ENCODE measurements at places on chromosomes 5 and 9.

DNA sequence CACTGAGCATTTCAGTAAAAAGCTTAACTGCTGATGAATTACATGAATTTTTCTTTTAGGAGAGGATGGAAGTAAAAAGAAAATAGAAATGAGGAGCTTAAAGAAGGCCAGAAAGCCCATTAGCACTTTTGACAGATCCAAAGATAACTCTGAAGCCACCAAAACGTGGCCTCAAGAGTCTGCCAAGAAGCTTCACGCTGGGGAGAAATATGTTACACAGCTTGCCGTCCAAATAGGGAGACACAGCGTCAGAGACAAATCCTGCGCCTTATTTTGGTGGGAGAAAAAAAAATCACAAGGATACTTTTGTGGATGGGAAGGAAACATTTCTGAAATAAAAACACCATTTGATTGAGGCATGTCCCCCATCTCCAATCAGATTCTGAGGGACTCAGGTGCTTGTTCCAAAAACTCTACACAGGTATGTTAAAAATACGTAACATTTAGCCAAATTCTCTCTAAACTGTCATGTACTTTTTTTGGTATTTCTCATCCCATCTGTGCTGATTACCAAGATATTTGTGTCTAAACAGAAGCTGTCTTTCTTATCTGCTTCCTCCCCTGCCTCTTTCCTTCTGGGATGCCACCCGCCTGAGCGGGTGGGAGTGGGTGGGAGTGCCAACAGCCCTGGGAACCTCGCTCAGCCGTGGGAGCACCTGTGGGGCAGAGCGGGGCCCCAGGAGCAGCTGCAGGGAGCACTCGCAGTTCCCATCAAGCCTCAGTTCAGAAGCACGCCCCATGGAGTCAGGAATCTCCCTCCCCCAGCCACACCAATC is 275.5 kb downstream of the DENND1A start:
- DNase-seq, result no peak

GRCh38 chr9:79196606-79197005 is 375.2 kb upstream of the TLE4 start:
- no peak for DNase-seq

DNA sequence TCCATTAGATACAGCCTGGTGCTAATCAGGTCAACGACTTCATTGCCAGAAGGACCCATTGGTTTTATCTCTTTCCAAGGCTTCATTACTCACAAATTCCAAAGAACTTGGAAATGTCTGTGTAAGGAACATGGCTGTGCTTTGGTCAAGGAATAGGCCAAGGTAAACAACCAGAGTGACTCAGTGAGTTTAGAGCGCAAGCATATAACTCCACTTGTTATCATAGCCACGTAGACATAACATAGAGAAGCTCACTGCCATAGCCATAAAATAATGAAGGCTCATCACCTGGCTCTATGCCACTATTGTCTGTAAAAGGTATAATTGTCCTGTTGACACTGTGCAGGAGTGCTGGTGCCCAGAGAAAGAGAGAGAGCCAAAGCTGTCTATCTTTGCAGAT is 139.3 kb upstream of the PLCXD3 start:
- DNase-seq, result no peak

- DNase-seq, result no peak
These were observed 198.0 kb downstream of the GNA14 start for GRCh38 chr9:77450085-77450475.

DNA sequence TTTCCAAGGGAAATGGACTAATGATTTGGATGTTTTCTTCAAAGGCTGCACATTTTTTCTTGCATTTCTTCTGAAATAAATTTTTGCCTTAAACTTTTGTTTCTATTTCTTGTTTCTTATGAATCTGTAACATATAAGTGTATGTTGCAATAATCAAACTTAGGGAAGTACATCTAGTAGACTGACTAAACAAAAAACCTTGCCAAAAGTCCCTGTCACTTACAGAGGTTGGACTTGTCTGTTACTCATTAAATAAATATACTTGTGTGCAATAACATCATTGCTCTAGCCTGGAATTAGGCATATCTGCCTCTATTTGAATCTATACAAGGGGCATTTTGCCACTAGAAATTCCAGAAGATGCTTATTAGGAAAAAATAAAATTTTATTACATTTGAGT is 56.6 kb downstream of the C6 start:
- no peak for DNase-seq

DNA sequence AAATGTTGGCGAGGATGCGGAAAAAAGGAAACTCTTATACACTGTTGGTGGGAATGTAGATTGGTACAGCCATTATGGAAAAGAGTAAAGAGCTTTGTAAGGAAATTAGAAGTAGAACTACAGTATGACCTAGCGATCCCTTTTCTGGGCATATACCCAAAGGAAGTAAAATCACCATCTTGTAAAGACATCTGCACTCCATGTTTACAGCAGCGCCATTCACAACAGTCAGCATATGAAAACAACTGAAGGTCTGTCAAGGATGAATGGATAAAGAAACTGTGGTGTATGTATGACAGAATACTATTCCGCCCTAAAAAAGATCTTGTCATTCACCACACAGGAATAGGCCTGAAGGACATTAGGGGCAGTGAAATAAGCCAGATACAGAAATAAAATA is 27.7 kb upstream of the SLC25A51 start:
- DNase-seq, result no peak

DNA sequence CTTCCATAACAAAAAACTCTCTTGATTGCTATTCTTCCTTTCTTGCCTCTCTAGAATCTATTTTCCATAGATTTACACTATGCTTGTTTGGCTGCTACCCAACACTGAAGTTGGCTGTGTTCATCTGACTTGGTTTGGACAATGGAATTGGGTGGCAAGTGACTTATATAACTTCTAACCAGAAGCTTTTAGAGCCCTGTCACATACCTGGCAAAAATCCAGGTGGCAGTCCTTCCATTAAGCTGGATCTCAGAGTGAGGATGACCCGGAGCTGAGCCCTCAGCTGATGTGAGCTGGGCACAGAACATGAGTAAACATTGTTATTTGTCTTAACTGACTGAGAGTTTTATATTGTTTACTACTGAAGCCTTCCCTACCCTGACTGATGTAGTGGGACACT is 225.7 kb downstream of the TLR4 start:
- no peak for DNase-seq

GRCh38 chr5:74231697-74232096 is 408.8 kb downstream of the ENC1 start:
- no peak for DNase-seq

- no peak for DNase-seq
These were observed 166.2 kb downstream of the PAX5 start for GRCh38 chr9:36867672-36868471.

DNA sequence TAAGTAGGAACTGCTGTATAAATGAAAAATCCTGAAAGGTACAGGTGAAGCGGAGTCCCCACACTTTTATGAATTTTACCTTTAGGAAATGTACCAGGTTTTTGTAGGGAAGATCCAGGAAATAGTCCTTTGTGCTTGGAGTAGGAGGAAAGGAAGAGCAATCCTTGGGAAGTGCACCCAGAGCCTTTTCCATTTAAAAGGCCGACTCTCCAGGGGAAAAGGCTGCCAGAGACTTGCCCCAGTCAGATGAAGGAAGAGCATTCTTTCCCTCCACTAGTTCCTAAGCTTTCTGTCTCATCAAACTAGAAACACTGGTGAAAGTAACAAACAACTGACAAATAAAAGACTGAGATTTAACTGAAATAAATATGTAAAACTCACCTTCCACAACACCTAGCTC is 779.4 kb upstream of the CDH6 start:
- no peak for DNase-seq

DNA sequence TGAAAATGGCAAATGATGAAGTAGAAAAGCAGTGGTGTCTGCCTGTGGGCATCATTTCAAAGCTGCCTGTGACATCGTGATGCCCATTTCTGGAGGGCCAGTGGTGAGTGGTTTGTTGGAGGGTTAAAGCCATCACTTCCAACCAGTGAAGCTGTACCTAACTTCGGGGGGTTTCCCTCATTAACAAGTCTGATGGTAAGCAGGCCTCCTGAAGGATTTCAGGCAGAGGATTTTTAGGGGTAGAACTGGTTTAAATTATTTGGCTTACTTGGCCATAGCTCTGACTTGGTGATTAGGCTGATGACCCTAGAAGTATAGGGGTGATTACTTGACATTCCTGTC is 10.7 kb downstream of the TNFAIP8 start:
- DNase-seq, result no peak

DNA sequence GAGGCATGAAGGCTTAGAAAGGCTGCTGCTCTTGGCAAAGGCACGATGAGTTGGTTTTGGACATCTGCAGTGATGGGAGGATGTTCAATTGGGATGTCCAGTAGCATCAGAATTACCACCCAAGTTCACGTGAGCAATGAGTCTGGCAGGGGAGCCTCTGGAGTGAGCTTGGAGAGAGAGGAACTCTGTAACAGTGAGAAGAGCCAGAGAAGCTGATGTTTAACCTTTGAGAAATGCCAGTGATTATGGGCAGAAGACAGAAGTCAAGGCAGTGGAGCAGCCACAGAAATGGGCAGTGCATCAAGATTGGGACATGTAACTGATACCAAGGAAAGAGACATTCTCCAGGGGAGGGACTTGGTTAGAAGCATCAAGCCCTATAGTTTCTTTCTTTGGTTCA is 39.8 kb downstream of the SEC61B start:
- no peak for DNase-seq

Measured in cortex of kidney (tissue), 1 donor.